ENCODE measurements at places on chromosomes 2 and 18. TPM values are rescaled to one million over a fixed set of nuclear protein-coding genes. Genes with fewer than 3 reads are reported as not detected.

DNA sequence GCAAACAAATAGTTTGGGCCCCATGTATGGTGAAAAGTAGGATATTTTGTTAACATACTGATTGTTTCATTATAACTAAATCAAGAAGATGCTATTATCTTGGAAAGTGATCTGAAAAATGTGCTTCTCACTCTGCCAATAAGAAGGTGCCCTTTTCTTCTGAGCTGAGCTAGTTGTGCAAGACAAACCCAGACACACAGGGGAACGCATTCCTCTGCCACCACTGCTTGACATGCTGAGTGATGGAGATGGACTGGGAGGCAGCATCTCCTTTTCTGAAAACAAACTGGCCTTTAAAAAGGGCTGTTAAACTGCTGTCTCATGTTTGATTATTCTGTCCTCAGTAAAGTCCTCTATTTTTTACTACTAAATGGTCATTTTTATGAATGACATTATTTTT lies 1989.9 kb upstream of the CELF4 start:
- DNase-seq: no peak

DNA sequence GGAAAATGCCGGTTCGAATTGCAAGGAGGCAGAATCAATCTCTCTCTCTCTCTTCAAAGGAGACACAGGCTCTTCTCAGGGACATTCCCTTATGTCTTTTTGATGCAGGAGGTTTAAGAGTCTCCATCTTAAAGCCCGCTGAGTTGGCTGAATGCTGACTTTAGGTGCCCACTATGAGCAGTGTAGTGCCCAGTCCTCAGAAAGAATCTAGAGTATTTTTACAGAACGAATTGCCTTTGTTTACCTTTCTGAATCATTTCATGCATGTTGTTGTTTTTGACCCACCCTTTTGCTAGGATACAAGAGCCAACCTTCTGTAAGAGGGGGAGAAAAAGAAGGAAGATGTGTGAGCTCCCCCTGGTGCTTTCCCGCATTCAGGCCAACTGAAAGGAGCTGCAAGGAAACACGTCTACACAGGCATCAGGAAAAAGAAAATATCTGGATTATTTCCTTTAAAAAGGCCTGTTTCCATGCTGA lies 193.5 kb upstream of the TCF4 start:
- DNase-seq: peak; percentile 38

DNA sequence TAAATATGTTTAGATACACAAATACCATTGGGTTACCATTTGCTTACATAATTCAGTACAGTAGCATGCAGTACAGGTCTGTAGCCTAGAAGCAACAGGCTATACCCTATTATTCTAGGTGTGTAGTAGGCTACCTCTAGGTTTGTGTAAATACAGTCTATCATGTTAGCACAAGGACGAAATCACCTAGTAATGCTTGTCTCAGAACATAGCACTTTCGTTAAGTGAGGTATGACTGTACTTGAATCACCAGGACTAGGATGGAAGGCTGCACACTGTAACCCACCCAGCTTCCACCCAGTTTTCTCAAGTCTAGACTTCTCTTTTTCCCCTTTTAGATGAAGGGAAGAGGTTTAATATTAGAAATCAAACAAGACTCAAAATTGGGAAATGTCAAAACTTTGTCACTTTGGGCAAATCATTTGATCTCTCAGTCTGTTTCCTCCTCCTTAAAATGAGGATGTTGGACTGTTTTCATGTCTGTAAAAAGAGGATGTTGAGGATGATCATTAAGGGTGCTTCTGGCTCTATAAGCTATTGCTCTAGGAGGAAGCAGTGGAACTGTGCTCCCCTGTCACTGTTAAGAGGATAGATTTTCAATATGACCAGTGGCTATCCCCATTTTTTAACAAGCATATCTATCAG lies 3.7 kb upstream of the SOCS6 start:
- no peak for DNase-seq

DNA sequence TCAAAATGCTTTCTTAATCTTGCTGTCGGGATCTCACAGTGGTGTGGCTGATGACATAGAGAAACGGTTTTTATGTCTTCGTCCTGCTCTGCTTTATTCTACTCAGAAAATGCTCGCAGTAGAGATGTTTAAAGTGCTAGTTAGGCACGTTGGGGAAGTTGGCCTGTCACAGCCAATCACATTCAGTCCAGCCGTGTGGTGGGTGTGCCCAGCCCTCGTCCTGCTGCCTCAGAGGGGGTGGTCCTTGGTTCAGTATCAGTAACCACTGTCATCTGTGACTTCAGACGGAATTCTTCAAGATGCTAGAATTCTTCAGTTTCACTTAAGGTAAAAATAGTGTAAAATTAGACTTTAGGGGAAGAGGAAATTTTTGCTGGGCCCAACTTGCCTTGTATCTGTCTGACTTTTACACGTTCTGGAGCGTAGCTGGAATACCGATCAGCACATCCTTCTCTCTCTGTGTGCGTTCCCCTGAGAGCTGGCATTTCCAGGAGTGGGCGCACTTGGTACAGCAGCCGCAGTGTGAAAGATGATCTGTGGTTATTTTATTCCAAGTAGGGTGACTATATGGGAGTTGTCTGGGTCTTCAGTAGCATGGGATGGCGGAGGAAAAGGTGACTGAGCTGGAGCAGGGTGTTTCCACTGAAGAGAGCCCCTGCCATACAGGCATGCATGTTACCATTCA lies 18.5 kb downstream of the TRAF3IP1 start:
- DNase-seq: no peak

Gene AOX1
- 2.8 TPM for polyA plus RNA-seq

Gene BCS1L
- 49.9 TPM for polyA plus RNA-seq

Gene ALLC
- polyA plus RNA-seq: not detected

Data from right renal pelvis (tissue), 4 donors.